ENCODE measurements at places on chromosomes 6 and 20. TPM values are rescaled to one million over a fixed set of nuclear protein-coding genes. Genes with fewer than 3 reads are reported as not detected.

ACTL10 gene
- total RNA-seq: not detected

PNLDC1 gene
- total RNA-seq: not detected

SLC17A3 gene
- not detected for total RNA-seq

ANKEF1 gene
- 8.5 TPM for total RNA-seq

RBBP8NL gene
- total RNA-seq: not detected

RAET1L gene
- total RNA-seq: not detected

BNIP5 gene
- not detected for total RNA-seq

GHRH gene
- not detected for total RNA-seq

TNFRSF21 gene
- 63.3 TPM for total RNA-seq

LAMA2 gene
- total RNA-seq: 2.9 TPM

FOXC1 gene
- total RNA-seq: 7.1 TPM

DNA sequence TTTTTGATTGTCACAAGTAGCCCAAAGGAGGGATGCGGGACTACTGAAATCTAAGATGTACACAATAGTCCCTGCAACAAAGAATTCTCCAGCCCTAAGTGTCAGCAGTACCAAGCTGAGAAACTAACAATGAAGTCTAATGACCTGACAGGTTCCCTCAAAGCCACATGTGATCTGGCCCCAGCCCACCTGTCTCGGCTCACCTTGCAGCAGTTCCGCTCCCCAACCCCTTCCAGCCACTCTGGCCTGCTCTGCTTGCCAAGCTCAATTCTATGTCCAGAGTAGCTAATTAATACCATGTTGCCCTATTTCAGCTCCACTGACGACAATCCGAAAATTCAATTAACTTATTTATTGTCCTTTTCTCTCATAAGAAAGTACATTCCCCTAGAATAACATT lies 72.1 kb downstream of the ZMYND8 start:
- no peaks in the 10 kb centered on the region for H3K27me3 ChIP-seq
- no peaks in the 10 kb centered on the region for H3K4me1 ChIP-seq
- peaks cover 92% of the 10 kb centered on the region for H3K36me3 ChIP-seq
- no peak overlapping the region for H3K27ac ChIP-seq

- DNase-seq: no peak
- peaks cover 6% of the 10 kb centered on the region for H3K4me1 ChIP-seq
- H3K36me3 ChIP-seq: no peaks in the 10 kb centered on the region
- H3K27me3 ChIP-seq: no peaks in the 10 kb centered on the region
- no peak overlapping the region for H3K4me3 ChIP-seq
These were observed 54.6 kb downstream of the LYRM4 start for GRCh38 chr6:5205877-5206850.

DNA sequence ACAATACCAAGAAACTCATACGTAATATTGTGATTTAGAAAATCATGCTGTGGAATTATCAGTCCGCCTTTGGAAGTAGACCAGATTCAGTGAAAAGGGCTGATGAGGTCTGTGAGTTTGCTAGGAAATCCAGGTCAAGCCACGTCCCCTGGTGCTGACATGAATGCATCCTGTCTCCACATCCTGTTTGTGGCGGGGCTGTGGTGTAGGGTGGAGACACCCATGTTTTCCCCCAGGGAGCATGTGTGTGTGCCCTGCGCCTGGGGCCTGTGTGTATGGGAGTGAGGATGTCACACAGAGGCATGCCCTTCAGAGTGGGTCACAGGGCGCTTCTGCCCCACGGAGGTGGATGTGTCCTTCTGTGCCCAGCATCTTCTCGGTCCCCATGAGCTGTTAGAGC lies 109.1 kb downstream of the SASH1 start:
- H3K27me3 ChIP-seq: no peaks in the 10 kb centered on the region
- peak; percentile 16 for DNase-seq
- H3K4me3 ChIP-seq: no peak overlapping the region
- H3K4me1 ChIP-seq: peaks cover 4% of the 10 kb centered on the region
- H3K27ac ChIP-seq: no peak overlapping the region

GRCh38 chr20:13009682-13010406 lies 1.1 kb downstream of the SPTLC3 start:
- no peaks in the 10 kb centered on the region for H3K4me1 ChIP-seq
- H3K27me3 ChIP-seq: no peaks in the 10 kb centered on the region
- DNase-seq: no peak
- no peaks in the 10 kb centered on the region for H3K36me3 ChIP-seq
- no peak overlapping the region for H3K4me3 ChIP-seq
- H3K27ac ChIP-seq: no peak overlapping the region

- DNase-seq: no peak
- no peak overlapping the region for H3K27ac ChIP-seq
- H3K36me3 ChIP-seq: peaks cover 74% of the 10 kb centered on the region
- H3K4me3 ChIP-seq: no peak overlapping the region
- H3K27me3 ChIP-seq: no peaks in the 10 kb centered on the region
These were observed 33.7 kb upstream of the ZBP1 start for GRCh38 chr20:57653910-57654309.

DNA sequence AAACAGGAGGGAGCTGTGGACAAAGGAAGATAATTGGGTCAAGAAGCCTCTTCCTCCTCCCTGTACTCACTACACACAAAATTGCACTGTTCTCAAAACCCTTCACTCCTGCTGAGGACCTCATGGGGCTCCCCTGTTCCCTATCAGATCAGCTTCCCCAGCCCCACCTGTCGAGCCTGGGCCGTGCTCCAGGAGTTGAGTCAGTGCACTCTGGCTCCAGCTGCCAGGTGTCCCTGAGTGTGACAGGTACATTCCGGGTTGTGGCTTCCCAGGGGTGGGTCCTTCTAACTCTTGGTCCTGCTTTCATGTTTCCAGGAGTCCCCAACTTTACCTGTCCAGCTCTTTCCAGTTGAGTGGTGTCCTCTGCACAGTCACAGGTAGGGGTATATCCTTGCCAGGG lies 8.4 kb downstream of the RAB5IF start:
- peaks cover 59% of the 10 kb centered on the region for H3K36me3 ChIP-seq
- H3K4me3 ChIP-seq: no peak overlapping the region
- DNase-seq: no peak
- no peaks in the 10 kb centered on the region for H3K4me1 ChIP-seq
- no peak overlapping the region for H3K27ac ChIP-seq

GRCh38 chr6:2938632-2939083 lies 32.7 kb downstream of the SERPINB6 start:
- H3K4me1 ChIP-seq: peaks cover 6% of the 10 kb centered on the region
- H3K27me3 ChIP-seq: no peaks in the 10 kb centered on the region
- H3K36me3 ChIP-seq: no peaks in the 10 kb centered on the region

DNA sequence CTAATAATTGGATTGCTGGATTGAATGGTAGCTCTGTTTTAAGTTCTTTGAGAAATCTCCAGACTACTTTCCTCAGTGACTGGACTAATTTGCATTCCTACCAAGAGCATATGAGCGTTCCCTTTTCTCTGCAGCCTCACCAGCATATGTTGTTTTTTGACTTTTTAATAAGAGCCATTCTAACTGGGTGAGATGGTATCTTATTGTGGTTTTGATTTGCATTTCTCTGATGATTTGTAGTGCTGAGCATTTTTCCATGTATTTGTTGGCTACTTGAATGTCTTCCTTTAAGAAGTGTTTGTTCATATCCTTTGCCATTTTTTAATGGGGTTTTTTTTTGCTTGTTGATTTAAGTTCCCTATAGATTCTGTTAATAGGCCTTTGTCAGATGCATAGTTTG lies 94.7 kb upstream of the AHI1 start:
- no peak for DNase-seq
- H3K4me1 ChIP-seq: no peaks in the 10 kb centered on the region
- no peak overlapping the region for H3K27ac ChIP-seq
- no peak overlapping the region for H3K4me3 ChIP-seq
- H3K27me3 ChIP-seq: no peaks in the 10 kb centered on the region
- H3K36me3 ChIP-seq: no peaks in the 10 kb centered on the region

DNA sequence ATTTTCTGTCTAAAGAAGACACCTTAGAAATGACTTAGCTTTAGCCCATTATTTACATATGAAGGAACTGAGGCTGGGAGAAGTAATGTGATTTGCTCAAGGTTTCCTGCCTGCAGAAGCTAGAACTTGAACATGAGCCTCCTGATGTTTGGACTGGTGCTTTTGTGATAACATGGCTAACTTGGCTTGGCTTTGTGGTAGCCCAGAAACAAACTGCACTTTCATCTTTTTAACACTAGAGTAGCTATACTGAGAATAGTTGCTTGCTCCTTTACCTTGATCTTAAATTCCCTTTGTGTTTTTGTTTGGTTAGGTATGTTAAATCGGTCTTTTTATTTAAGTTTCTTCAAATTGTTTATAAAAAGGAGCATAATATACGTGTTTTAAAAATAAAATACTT lies 163.5 kb upstream of the MANEA start:
- H3K4me3 ChIP-seq: no peak overlapping the region
- peaks cover 34% of the 10 kb centered on the region for H3K36me3 ChIP-seq
- no peaks in the 10 kb centered on the region for H3K27me3 ChIP-seq
- H3K27ac ChIP-seq: no peak overlapping the region
- DNase-seq: no peak

DNA sequence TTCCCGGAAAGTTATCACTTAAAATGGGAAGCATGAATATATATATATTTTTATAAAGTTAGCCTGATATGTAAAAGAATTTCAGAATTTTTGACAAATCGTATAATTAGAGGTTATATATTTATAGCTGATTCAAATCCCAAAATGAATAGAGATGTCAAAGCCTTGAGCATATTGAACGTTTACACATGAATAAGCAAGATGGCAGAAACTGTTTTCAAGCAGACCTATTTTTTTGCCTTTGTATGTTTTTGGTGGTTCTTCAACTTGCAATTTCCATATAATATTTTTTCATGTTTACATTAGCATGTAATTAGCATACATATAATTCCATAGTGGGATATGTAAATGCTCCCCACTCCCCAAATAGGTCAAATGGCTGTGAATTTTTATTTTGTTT lies 189.9 kb downstream of the PRL start:
- DNase-seq: no peak
- no peak overlapping the region for H3K4me3 ChIP-seq
- H3K4me1 ChIP-seq: no peaks in the 10 kb centered on the region
- peaks cover 52% of the 10 kb centered on the region for H3K36me3 ChIP-seq

Data from endodermal cell (in vitro differentiated cells).